ENCODE measurements at places on chromosomes 7 and 10.

- DNase-seq, result no peak
Measured at GRCh38 chr10:99682752-99683151, 23.4 kb downstream of the ENTPD7 start.

DNA sequence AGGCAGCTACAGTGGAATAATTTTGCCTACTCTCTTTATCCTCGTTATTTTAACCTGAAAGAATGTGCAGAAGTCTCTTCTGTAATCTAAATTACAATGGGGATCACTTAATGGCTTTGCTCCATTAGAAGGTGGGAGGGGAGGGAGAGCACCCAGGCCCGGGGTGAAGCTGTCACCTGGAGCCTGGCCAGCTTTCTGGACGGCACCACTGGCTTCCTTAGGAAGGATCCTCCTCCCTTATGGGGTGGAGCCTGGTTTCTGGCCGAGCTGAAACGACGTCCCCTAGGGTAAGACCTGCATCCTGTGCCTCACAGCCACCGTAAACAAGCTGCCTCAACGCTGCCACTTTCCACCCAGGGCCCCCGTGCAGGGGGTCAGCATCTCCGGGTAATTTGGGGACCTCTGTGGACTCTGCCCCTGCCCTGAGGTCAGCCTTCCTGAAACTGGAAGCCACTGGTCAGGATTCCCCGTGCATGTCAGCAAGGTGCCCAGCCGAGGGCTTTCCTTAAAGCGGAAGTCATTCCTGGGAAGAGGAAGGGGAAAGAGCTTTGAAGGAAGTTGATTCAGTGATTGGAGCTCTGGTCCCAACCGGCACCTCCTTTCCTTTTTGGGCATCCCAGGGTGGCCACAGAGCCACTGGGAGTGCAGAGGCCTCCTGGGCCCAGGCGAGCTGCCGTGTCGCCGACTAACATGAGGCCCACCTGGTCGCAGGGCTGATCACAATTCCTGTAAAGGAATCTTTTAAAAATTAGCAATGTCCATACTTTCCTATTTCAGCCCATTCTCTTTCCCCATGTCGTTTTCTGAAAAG lies 569.1 kb downstream of the DNAJB6 start:
- no peak for DNase-seq

GRCh38 chr10:117418121-117418520 lies 42.9 kb upstream of the PDZD8 start:
- no peak for DNase-seq

- DNase-seq, result no peak
Measured at GRCh38 chr10:96706331-96706853, 13.9 kb downstream of the PIK3AP1 start.

DNA sequence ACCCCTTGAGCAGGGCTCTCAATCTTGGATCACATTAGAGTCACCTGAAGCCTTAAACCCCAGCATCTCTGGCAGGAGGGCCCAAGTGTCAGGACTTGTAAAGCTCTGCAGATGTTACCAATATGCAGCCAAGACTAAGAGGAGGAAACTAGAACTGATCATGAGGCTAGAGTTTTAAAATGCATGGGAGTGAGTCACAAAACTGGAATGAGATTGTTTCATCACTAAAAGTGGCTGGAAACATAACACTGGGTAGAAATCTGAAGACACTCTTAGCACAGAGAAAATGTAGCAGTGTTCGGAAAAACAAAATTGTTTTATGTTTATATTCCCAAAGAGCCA lies 63.3 kb upstream of the GHITM start:
- DNase-seq, result no peak

Data from right atrium auricular region (tissue), 2 donors.